ENCODE measurements at places on chromosomes 7 and 10. TPM values are rescaled to one million over a fixed set of nuclear protein-coding genes. Genes with fewer than 3 reads are reported as not detected.

DNA sequence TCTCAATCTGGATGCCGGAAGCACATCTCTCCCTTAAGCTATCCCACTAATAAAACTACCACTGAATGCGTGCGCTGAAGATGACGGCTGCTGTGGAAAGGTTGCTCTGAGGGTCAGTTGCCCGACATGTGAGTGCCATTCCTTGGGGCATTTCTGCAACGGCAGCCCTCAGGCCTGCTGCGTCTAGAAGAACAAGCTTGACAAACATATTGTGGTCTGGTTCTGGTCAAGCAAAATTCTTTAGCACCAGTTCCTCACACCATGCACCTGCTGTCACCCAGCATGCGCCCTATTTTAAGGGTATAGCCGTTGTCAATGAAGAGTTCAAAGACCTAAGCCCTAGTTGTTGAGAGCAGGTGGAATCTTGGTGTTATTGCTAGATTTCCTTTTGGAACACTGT is 184.2 kb downstream of the SRPK2 start:
- DNase-seq = no peak

GRCh38 chr7:73770002-73770859 is at the start of gene CLDN3:
Gene CLDN3, minus strand, starts transcription at chr7:73770270. Its CDS starts 221 bp downstream, at chr7:73770049.
- peak; percentile 40 for DNase-seq

DNA sequence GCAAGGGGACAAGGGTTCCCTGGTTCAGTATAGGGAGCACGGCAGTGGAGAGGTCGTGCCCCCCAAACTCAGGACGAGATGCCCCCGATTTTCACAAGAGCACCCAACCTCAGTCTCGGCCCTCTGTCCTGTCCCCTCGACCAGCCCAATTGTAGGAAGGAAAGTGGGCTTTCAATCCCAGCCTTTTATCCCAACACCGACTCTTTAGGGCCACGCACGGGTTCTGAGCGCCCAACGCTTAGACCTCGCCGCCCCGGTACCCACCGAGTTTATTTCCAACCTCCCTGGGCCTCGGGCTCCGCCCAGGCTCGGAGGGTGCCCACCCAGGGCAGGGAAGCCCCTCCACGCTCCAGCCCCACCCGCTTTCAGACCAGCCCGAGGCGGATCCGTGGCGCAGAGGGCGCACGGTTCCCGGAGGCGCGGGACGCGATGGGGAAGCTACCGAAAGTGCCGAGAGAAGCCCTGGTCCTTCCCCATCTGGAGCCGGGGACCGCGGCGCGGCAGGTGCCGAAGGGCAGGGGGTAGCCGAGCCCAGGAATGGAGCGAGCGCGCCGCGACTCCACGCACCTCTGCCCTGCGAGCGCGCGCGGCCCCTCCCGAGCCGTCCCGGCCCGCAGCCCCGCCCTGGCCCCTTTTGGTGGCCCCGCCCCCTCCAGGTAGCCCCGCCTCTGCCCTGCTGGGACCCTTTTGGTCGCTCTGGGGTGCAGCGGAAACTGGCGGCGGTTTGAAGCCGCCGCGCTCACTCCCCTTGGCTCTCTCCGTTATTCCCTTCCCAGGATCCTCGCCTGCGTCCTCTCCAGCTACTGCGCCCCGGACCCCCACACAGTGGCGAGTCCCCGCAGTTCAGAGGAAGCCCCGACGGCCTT is 20.4 kb downstream of the GRID2IP start:
- DNase-seq = no peak

- DNase-seq = no peak
These were observed 38.2 kb downstream of the TNS3 start for GRCh38 chr7:47543714-47544113.

GRCh38 chr10:90204956-90205314 is 503.5 kb downstream of the KIF20B start:
- DNase-seq = no peak

DNA sequence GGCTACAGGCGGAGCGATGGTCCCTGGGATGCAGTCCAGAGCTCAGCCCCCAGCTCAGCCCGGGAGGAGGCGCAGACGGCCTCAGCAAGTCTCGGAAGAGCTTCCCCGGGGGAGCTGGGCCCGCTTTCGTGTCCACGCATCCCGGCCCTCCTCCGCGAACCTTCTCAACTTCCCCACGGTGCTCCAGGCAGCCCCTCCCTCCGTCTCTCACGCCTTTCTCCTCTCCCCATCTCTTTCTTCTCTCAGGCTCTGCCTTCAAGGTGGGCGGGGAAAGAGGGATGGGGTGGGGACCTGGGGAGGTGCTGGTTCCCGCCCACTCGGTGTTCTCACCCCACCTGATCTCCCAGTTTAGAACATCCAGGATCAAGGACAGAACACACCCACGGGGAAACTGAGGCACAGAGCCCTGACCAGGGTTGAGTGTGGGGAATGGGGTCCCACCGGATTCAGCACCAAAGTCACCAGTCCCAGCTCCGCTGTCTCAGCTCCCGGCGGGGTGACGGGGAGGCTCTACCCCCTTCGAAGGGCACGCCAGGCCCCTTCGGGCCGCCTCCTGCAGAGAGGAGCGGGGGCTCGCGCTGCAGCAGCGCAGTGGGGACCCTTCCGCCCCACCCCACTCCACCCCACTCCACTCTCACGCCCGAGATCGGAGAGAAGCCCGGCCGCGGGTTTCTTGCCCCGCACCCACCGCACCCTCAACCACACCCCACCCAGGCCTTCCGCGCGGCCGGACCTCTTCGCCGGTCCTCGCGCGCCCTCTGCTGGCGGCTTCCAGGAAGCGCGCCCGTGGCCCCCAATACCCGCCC is 18.2 kb downstream of the POLL start:
- DNase-seq = peak; percentile 85

DNA sequence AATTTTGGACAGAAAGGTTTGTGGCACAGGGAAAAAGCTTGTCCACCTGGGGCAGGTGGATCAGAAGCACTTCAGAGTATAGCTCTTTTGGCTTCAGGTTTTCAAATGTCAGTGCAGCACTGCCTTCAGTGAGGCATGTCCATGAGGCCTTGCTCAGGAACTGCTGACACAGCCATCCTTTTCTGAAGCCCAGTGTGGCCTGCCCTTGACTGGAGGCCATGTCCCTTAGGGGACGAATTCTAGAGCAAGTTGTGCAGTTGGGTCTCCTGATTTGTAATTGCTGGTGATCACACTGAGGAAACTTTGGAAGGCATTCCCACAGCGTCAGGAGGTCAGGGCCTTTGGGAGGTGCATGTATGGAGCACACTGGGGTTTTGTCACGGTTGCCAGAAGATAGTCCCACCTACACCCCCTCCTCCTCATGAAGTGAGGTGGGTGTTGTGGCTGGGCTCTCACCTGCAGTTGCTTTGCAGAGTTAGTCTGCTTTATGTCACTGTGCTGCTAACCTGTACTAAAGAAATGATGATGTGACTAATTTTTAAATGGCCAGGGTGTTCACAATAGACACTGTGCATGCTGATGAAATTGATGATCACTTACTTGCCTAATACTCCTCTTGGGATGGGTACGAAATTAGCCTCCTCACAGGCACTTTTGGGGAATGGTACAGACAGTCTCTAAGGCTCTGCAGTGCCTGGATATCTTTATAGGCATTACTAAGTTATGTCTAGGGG is 41.7 kb downstream of the OGDH start:
- no peak for DNase-seq

- no peak for DNase-seq
These were observed 1.6 kb downstream of the LMOD2 start for GRCh38 chr7:123657304-123657685.

GRCh38 chr7:26916336-26916735 is 51.9 kb upstream of the SKAP2 start:
- no peak for DNase-seq

- DNase-seq = no peak
These were observed 16.8 kb upstream of the VOPP1 start for GRCh38 chr7:55588976-55589604.

- DNase-seq = no peak
These were observed 2.9 kb upstream of the TRIM8 start for GRCh38 chr10:102641402-102641801.

GRCh38 chr7:50631639-50632038 is 66.4 kb upstream of the DDC start:
- DNase-seq = no peak

DNA sequence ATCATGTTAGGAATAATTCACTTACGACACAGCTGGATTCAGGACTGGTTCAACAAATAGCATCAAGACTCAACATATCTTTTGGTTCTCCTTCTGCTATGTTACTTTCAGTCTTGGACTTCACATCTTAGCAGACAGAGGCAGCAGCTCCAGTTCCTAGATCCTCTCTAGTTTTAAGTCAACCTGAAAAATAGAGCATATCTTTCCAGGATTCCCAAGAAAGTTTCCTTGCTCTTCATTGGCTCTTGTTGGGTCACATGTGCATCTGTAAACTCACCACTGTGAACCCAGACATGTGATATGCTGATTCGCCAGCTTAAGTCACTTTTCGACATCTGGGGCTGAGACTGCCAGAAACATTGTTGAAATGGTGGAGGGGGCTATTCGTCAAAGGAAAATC is 210.1 kb upstream of the KMT2E start:
- DNase-seq = no peak

GRCh38 chr7:84142726-84143125 is 51.9 kb downstream of the SEMA3A start:
- no peak for DNase-seq

GRCh38 chr7:51158742-51159445 is 157.7 kb downstream of the COBL start:
- no peak for DNase-seq

- peak; percentile 99 for DNase-seq
These were observed at the start of gene ZNF25 for GRCh38 chr10:37976091-37976879. Gene ZNF25, minus strand, starts transcription at chr10:37976647. Its CDS starts 4,925 bp downstream, at chr10:37971722.

DNA sequence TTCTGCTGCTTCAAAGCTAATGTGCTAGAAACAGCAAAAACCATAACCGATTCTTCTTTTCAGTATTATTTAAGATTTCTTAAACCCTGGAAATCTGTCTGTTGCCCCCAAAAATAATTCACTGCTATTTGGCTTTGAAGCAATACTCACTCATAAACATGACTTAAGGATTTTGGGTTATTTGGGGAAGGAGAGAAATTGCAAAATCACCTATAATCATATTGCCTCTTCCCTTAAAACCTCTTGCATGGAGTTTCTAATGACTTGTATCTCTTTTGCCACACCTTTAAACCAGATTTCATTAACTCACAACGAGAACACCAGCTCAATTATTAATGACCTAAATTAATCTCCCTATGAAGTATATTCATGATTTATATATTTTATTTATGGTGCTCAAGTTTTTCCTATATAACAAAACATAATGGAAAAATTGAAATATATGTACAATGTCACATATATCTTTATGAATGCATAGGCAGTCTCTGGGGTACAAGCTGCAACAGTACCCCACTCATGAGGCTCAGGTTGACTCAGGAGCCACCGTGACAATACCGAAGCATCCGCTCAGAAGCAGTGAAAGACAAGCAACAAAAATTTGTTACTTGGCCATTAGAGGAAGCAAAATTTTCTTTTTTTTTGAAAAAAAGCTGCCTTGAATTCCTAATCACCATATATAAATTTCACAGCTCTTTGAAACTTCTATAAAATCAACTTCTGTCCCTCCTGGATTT is 3.0 kb downstream of the NAMPT start:
- no peak for DNase-seq

GRCh38 chr10:61319386-61320256 is 133.6 kb downstream of the TMEM26 start:
- no peak for DNase-seq

DNA sequence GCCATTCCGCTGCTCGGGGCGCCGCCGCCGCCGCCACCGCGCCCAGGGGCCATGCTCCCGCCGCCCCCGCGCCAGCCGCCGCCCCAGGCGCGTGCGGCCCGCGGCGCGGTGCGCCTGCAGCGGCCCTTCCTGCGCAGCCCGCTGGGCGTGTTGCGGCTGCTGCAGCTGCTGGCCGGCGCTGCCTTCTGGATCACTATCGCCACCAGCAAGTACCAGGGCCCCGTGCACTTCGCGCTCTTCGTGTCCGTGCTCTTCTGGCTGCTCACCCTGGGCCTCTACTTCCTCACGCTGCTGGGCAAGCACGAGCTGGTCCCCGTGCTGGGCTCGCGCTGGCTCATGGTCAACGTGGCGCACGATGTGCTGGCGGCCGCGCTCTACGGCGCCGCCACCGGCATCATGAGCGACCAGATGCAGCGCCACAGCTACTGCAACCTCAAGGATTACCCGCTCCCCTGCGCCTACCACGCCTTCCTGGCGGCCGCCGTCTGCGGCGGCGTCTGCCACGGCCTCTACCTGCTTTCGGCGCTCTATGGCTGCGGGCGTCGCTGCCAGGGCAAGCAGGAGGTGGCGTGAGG is 383 bp downstream of the MARVELD1 start:
- DNase-seq = peak; percentile 90

GRCh38 chr7:123846217-123846891 is 1.4 kb downstream of the HYAL4 start:
- no peak for DNase-seq

GRCh38 chr7:73971322-73971703 is 56.7 kb upstream of the ELN start:
- no peak for DNase-seq

GRCh38 chr10:129532838-129533237 is 65.8 kb downstream of the MGMT start:
- DNase-seq = no peak

- DNase-seq = peak; percentile 53
These were observed 86.4 kb upstream of the DGKB start for GRCh38 chr7:14988941-14989340.

DNA sequence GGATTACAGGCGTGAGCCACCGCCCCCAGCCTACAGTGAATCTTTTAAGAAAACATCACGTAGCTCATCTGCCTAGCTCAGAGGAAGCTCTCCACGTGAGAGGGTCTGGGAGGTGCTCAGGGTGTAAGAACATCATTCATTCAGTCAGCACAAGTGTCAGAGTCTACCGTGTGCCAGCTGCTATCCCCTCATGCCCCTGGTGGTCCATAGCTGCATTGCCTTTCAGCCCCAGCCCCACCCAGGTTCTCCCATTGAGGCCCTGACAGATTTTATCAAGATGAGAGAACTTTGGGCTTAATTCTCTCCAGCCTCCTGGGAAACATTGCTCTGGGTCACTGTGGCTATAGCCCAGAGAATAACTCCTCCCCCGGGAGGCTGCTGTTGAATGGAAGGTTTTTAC is 45.1 kb downstream of the ZNF503 start:
- DNase-seq = no peak

DNA sequence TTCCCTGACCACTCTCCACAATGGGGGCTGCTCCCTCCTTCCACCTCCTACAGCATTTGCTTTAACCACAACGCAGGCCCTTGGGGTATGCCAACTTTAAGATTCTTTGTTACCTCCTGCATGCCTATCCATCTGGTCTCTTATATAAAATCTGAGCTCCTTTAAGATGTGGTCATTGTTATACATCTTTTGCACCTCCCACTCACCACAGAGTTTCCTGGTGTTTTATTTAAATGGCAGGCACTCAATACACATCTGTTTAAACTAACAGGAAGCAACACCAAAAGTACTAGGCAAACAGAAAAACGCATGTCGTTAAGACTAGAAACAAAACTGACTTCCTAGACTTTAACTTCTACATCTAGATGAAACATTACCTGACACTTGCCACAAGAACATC is 36.3 kb downstream of the SLC25A13 start:
- no peak for DNase-seq

GRCh38 chr7:106794276-106795083 is 70.6 kb upstream of the PIK3CG start:
- DNase-seq = no peak

HOGA1 gene
- not detected for total RNA-seq

NPFFR1 gene
- total RNA-seq = not detected

CDK14 gene
- 21.2 TPM for total RNA-seq

MYH16 gene
- not detected for total RNA-seq

GHITM gene
- 205 TPM for total RNA-seq

LDB3 gene
- total RNA-seq = under 0.01 TPM

ERV3-1 gene
- total RNA-seq = 6.4 TPM

UFSP1 gene
- total RNA-seq = 6.7 TPM

CREB5 gene
- 14.8 TPM for total RNA-seq

Measured in GM23248 (cell line).